Tongue (tissue), 3 donors: ENCODE measurements at places on chromosomes 6 and 20. TPM values are rescaled to one million over a fixed set of nuclear protein-coding genes. Genes with fewer than 3 reads are reported as not detected.

ERGIC3 gene
- total RNA-seq, result 202 TPM

POU3F2 gene
- 0.41 TPM for total RNA-seq

RAMACL gene
- total RNA-seq, result 3.4 TPM

OOEP gene
- total RNA-seq, result not detected

HMGN3 gene
- 89.5 TPM for total RNA-seq

NT5E gene
- total RNA-seq, result 22.3 TPM

NMBR gene
- total RNA-seq, result not detected

C6orf163 gene
- total RNA-seq, result 2.7 TPM

SEMG1 gene
- not detected for total RNA-seq

TEAD3 gene
- total RNA-seq, result 19.4 TPM

SLC17A9 gene
- total RNA-seq, result 2.3 TPM

PLN gene
- 24.5 TPM for total RNA-seq

RUNX2 gene
- total RNA-seq, result 1.7 TPM

EPHA7 gene
- total RNA-seq, result 5.6 TPM

ZHX3 gene
- total RNA-seq, result 18.1 TPM

MCCD1 gene
- not detected for total RNA-seq

ECT2L gene
- total RNA-seq, result 0.31 TPM

LRRC73 gene
- 0.51 TPM for total RNA-seq

PPP1R14C gene
- 42.3 TPM for total RNA-seq

SLC22A2 gene
- total RNA-seq, result 0.62 TPM

HCK gene
- total RNA-seq, result 3.7 TPM

WFDC10B gene
- total RNA-seq, result not detected

RPRD1B gene
- total RNA-seq, result 46.3 TPM

NKX2-2 gene
- total RNA-seq, result 0.21 TPM

PROKR2 gene
- not detected for total RNA-seq

PRDM13 gene
- total RNA-seq, result not detected

PTK6 gene
- total RNA-seq, result 4.6 TPM

F13A1 gene
- total RNA-seq, result 26.0 TPM

REM1 gene
- 4.5 TPM for total RNA-seq

SLC22A3 gene
- total RNA-seq, result 41.6 TPM

CASS4 gene
- total RNA-seq, result 2.8 TPM

CDH4 gene
- 1.1 TPM for total RNA-seq

TMEM242 gene
- total RNA-seq, result 8.2 TPM

TRAPPC3L gene
- total RNA-seq, result 0.31 TPM

ID1 gene
- 94.2 TPM for total RNA-seq

SLC17A4 gene
- not detected for total RNA-seq

EGFL8 gene
- 31.3 TPM for total RNA-seq

CITED2 gene
- total RNA-seq, result 63.6 TPM

SRXN1 gene
- total RNA-seq, result 13.2 TPM

TSHZ2 gene
- 11.8 TPM for total RNA-seq

FGD2 gene
- 13.1 TPM for total RNA-seq

OR2J3 gene
- total RNA-seq, result not detected
